Thyroid gland (tissue), 4 donors: ENCODE measurements at places on chromosomes 6 and 20. TPM values are rescaled to one million over a fixed set of nuclear protein-coding genes. Genes with fewer than 3 reads are reported as not detected.

CNBD2 gene
- total RNA-seq: 4.5 TPM

CAGE1 gene
- total RNA-seq: not detected

GRM1 gene
- 0.29 TPM for total RNA-seq

PRKN gene
- total RNA-seq: 6.5 TPM

RBM12 gene
- total RNA-seq: 44.9 TPM

CALHM5 gene
- 0.59 TPM for total RNA-seq

GRCh38 chr20:22791396-22791795 lies 207.0 kb upstream of the FOXA2 start:
- no peak overlapping the region for H3K27ac ChIP-seq
- H3K4me3 ChIP-seq: no peak overlapping the region
- peaks cover 17% of the 10 kb centered on the region for H3K4me1 ChIP-seq
- no peaks in the 10 kb centered on the region for H3K27me3 ChIP-seq

DNA sequence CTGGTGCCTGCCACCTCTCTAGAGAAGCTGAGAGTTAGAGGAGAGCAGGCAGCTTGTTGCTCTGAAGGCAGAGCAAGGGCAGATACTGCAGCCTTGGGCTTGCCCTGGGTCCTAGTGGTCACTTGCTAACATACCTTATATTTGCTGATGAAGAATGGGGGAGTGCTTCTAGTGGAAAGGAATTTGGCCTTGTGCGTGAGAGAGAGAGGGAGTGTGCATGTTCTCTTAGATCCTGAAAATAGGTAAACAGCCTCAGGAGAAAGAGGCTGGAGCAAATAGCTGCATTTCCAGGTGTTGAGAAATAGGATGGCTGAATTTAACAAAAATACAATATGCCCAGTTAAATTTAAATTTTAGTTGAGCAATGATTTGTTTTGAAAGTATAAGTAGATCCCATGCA lies 724.5 kb upstream of the FLRT3 start:
- peak overlapping the region; percentile 50 for H3K27ac ChIP-seq
- no peaks in the 10 kb centered on the region for H3K27me3 ChIP-seq
- no peak overlapping the region for H3K4me3 ChIP-seq
- H3K36me3 ChIP-seq: no peaks in the 10 kb centered on the region
- peak; percentile 68 for DNase-seq

DNA sequence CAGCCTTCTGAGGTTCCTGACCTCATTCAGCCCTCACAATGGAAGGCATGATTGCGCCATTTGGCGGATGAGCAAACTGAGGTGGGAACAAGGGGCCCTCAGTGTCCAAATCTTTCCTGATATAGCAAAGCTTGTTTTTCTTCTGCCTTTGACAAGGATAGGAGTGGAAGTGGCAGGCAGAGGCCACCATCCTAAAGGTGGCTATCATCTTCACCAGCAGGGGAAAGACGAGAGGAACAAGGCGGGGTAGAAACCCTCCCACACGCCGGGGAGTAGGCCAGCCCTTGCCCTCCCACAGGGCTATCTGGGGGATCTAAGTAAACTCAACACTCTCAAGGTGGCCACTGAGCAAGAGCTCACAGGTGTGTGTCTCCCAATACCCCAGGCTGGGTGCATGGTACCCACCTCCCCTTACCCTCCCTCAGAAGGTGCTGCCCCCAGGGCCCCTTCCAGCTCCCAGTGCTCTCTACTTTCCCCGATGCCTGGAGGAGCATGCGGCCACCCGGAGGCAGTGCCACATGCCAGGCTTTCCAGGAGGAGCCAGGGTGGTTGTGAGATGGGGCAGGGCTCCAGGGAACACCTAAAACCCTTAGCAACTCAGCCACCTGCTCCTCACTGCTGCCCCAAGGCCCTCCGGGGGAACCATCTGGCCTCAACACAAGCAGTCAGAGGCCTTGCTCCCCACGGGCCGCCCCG lies 11.2 kb downstream of the SPDEF start:
- no peak overlapping the region for H3K4me3 ChIP-seq
- no peaks in the 10 kb centered on the region for H3K36me3 ChIP-seq
- H3K4me1 ChIP-seq: peaks cover 9% of the 10 kb centered on the region
